ENCODE measurements at places on chromosomes 2 and 18.

GRCh38 chr18:32831781-32832180 lies 59.0 kb upstream of the KLHL14 start:
- no peak for DNase-seq

GRCh38 chr2:232757905-232758304 lies 18.5 kb downstream of the KCNJ13 start:
- no peak for DNase-seq

DNA sequence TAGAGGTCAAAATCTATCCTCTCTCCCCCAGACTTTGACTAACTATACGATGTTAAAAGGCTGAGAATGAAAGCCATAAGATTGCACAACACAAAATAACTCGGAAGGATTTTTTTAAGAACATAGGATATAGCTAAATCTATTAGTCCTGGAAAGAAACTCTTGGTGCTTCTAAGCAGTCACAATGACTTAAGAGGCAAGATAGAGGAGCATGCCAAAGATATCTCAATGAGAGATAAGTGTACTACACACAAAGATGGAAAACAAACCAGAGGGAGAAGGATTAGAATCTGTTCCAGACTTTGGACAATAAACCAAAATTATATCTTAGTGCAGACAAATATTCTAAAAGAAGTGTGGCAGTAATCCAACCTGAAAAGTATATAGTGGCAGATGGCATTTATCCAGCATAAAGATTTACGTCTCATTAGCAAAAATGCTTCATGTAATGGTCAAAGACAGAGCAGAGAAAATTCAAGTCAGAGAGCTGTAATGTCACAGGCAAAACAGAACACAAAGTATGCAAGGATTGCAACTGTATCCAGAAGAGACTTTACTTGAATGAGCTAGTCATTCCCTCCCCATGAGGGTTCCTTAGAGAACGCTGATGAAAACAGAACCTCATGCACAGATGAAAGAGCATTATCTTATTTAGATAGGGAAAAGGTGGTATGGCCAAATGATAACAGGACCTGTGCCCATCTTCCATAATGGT lies 28.8 kb upstream of the EVA1A start:
- no peak for DNase-seq

DNA sequence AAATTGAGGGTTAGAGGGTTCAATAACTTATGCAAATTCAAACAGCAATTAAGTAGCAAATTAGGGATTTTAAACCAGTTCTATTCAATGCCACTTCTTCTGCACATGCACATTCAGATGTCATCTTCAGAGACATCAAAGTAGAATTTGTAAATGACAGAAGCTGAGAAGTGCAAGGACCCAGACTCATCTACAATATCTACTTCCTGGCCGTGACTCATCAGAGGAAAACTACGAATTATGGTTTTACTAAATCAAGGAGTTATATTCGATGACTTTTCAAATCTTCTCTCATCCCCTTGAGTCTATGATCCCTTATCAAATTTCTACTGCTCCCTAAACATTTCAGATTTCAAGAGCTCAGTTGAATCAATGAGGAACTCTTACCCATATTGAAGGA lies 20.0 kb upstream of the STAT4 start:
- no peak for DNase-seq

GRCh38 chr18:62828852-62829251 lies 113.5 kb downstream of the PHLPP1 start:
- no peak for DNase-seq

- no peak for DNase-seq
Observed at GRCh38 chr2:133044556-133044955, 374.6 kb upstream of the LYPD1 start.

- DNase-seq = no peak
Observed at GRCh38 chr18:41870191-41870590, 84.8 kb upstream of the PIK3C3 start.

DNA sequence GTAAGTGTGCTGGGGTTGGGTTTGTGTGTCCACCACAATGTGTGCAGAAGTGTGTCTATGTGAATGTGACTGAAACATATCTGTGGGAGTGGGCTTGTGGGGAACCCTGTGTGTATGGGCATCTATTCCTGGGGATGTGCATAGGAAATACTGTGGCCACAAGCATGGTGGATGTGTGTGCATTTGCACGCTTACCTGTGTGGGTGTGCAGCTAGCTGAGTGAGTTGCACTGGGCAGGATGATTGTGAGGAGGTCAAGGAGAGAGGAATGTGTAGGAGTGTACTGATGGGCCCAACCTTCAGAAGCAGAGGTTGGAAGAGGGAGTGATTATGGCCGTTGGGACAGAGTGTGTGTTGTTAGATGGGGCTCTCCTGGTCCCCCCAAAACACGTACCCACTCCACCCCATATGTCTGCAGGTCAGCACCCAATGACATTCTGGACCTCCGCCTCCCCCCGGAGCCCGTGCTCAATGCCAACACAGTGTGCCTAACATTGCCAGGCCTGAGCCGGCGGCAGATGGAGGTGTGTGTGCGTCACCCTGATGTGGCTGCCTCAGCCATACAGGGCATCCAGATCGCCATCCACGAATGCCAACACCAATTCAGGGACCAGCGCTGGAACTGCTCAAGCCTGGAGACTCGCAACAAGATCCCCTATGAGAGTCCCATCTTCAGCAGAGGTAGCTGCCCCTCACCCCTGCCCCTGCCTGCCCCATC lies 1.2 kb downstream of the WNT10A start:
- DNase-seq = no peak

- DNase-seq = no peak
Observed at GRCh38 chr2:84923009-84923408, 17.6 kb downstream of the TMSB10 start.

DNA sequence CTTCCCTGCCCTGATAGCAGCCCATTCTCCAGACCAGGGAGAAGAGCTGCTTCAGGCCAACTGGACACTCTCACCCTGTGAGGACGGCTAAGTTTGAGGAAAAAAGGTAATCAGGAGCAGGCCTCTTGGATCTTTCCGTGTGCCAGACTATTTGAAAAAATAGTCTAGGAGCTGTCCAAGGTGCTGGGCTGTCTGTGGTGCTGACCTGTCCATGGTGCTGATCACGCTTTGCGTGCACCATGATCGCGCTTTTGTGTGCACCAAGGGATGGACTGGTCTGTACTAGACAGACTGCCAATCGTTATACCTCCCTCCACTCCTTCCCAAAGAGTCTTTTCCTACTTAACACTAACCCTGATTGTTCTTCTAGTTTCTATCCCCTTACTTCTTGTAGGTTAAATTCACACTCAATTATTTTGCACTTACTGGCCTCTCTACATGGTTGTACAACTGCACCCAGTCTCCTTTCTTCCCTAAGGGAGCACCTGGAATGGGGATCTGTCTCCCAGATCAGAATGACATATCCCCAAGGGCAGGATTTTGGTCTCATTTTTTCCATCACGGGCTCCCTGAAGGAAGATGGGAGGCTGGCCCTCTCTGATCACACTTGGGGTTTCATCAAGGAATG lies 295.4 kb downstream of the CELF4 start:
- peak; percentile 43 for DNase-seq

DNA sequence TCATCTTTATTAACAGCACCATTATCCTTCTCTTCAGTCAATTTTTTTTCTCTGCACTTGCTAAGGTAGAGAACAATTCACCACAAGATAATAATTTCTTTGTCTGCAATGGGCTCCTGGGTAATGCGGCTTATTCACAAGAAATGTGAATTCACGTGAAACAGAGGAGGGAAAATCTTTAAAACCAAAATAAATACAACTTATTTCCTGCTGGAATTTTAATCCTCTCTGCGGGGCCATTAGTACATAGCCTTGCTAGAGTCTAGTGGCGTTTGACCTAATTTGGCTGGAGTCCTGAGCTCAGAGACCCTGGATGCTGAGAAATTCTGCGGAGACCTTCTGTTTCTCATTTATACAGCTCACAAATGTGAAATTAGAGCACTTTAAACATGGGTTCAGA lies 319.3 kb upstream of the MMADHC start:
- DNase-seq = no peak

DNA sequence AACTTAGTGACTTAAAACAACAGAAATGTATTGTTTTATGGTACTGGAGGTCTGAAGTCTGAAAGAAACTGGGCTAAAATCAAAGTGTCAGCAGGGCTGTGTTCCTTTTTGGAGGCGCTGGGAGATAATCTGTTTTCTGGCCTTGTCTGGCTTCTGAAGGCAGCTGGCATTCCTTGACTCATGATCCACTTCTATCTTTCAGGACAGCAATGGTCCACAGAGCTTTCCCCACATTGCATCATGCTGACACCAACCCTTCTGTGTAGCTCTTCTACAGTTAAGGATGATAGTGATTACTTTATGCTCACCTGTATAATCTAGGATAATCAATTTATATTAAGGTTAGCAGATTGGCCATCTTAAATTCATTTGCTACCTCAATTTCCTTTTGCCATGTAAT lies 392.1 kb downstream of the TDRD15 start:
- DNase-seq = no peak

DNA sequence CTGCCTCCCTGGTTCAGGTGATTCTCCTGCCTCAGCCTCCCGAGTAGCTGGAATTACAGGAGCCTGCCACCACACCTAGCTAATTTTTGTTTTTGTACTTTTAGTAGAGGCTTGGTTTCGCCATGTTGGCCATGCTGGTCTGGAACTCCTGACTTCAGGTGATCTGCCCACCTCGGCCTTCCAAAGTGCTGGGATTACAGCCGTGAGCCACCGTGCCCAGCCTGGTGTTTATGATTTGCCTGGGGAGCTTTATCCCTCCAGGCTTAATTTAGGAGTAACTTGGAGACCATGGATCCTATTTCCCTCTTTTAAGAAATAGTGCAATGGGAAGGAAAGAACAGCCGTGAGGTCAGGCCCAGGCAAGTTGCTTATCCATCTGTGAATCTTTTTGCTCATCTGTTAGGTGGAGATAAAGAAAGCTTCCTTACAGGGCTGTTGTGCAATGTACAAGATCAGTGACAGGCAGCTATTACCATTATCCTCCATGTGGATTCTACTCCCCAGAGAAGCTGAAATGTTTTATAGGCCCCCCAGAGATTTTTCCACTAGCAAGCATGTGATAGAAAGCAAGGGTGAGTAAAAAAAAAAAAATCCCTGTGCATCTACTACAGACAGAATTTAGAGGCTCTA lies 104.9 kb upstream of the MGAT5 start:
- no peak for DNase-seq

- no peak for DNase-seq
Observed at GRCh38 chr2:227642656-227643055, 23.9 kb upstream of the SCYGR5 start.

- DNase-seq = no peak
Observed at GRCh38 chr2:96548558-96549465, 12.3 kb downstream of the ARID5A start.

GRCh38 chr18:56210520-56210919 lies 427.9 kb downstream of the TXNL1 start:
- DNase-seq = no peak

DNA sequence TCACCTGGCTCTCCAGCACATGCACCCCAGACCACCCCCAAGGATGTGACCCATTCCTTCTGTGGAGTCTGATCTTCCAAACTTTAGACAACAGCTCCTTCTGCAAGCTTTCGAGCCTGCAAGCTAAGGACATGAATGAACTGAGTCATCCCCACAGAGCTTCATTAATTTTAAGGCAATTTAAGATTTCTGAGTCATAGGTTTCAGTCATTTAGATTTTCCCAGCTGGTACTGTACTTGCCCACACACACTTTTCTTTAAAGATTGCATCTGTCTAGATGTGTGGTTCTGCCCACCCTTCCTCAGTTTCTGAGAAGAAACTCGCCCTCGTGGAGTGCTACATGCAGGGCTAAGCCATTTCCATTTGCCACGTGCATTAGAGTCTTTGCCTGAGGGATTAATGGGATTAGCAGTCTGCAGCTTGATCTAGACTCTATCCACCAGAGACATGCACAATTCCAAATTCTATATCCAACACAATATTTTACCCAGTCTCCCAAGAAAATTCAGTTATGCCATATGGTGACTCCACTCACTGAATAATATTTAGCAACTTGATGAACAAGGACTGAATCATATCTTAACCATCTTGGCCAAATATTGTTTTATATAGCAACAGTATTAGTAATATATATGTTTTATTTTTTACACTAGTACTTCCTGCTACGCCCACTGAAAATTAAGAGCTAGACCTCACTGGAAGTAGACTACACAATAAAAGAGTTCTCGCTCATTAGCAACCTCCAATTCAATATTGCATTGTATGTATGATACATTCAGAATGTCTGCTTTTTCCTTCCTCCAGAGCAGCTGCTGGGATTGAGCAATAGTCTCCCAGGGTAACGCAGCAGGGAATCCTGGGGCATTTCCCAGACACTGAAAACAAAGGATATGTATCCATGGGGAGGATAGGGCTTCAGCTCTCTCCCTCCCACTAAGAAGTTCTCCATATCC lies 14.3 kb upstream of the TRIB2 start:
- DNase-seq = no peak

GRCh38 chr2:156565066-156565710 lies 129.0 kb downstream of the GPD2 start:
- DNase-seq = no peak

GRCh38 chr2:176182671-176183070 lies 5.8 kb upstream of the HOXD1 start:
- DNase-seq = no peak

- no peak for DNase-seq
Observed at GRCh38 chr18:22703883-22704585, 229.1 kb upstream of the RBBP8 start.

DNA sequence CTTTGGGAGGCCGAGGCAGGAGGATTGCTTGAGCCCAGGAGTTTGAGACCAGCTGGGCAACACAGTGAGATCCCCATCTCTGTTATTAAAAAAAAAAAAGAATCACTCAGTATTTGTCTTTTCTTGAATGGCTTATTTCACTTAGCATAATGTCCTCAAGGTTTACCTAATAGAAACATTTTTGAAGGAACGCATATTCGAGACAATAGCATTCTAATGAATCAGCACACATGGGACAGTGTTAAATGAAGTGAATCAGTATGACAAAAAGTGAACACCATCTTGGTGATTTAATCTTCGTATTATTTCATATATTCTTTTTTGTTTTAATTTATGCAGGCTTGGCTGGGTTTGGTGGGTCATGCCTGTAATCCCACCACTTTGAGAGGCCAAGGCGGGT lies 44.7 kb downstream of the WIPF1 start:
- no peak for DNase-seq

DNA sequence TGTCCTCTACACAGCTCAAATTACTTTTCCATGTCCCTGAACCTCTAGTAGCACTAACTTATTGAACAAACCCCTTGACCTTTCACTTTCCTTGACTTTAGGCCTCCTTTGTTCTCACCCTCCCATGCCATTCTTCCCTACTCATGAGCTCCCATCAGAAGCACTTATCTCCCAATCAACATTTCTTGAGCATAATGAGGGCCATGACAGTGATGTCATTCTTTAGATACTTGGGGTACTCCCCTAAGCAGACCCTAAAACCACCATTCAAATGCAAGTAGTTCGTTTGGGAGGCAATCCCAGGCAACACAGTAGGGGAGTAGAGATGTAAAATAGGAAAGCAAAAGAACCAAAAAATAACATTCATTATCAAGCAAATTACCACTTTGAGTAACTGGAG lies 115.9 kb upstream of the ARHGAP28 start:
- DNase-seq = no peak

DNA sequence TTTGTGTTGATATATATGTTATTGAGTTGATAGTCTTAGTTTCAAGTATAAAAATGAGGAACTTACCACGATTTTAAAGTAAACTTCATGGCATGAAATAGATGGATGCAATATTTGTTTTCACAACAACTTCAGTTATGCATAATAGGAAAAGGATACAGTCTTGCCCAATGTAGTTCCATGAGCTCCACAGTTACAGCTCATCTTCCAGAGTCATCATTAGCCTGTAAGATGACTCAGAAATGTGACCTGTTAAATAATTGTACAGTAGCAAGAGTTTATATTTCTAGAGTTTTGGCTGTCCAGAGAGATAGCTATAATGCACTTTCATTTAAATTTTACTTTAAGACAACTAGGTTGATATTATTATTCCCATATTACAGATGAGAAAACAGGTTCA lies 80.9 kb upstream of the ARHGAP28 start:
- DNase-seq = no peak
